Stimulated activated CD8-positive, alpha-beta memory T cell treated with anti-CD3 and anti-CD28 coated beads, Interleukin-4, amount 100 ng/mL, for 48 hours (primary cell): ENCODE measurements at places on chromosomes 11 and 22.
A peak's percentile ranks its signal among the peaks of the same experiment; 100 is the strongest.

DNA sequence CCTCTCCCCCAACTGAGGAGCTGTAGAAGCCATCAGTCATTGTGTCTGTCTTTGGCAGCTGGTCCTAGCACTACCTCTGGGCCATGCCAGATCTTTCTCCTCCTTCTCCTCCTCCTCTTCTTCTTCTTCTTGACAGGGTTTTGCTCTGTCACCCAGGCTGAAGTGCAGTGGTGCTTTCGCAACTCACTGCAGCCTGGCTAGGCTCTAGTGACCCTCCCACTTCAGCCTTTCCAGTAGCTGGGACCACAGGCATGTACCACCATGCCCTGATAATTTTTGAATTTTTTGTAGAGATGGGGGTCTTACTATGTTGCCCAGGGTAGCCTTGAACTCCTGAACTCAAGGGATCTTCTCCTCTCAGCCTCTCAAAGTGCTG lies 50.1 kb upstream of the SHANK2 start:
- DNase-seq = no peak

- no peak for DNase-seq
These were observed 16.9 kb upstream of the SIK2 start for GRCh38 chr11:111585371-111585770.

DNA sequence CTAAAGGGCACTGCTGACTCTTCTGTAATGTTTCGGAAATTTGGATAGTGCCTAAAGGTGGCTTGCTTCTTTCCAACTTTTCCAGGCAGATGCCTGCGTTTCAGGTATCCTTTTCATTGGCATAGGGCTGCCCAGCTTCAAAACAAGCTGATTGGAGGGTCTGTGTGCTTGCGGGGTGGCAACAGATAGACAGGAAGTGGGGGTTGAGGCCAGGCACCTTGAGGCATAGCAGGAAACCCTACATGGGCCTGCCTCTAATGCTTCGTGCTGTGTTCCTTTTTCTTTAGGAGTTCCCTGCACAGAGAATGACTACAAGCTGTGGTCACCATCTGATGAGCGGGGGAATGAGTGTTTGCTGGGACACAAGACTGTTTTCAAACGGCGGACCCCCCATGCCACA lies 92.2 kb upstream of the SORL1-AS1 start:
- peak; percentile 42 for DNase-seq

- no peak for DNase-seq
These were observed 23.1 kb downstream of the PTPN5 start for GRCh38 chr11:18768472-18768901.

DNA sequence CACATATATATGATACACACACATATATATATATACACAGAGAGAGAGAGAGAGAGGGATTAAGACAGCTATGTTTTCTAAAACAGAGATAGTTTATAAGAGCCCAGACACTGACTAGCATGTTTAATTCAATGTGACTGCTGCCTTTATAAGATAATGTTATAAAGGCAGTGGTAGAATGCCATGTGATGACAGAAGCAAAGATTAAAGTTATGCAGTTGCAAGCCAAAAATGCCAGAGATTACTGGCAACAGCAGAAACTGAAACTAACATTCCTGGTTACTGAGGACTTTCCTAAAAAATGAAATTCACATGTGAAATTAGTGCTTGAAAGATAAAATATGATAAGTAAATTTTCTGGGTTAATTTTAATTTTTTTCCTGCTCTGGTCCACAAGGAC lies 1888.9 kb downstream of the LRRC4C start:
- DNase-seq = no peak

DNA sequence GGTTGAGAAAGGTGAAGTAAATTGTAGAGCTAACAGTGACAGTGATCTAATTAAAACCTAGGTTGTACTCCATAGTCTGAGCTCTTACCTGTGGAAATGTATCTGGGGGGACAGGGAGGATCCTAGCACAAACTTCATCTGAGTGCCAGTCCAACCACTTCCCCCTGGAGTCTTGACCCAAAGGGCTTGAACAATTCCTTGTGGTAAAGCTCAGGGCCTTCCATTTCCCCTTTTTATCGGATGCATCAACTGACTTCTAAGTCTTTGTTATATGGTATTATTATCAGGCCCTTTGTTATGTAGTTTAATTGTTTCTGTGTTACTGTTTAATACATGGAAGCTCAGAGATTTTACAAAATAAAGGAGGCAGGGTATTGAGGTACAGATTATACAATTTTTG lies 140.2 kb upstream of the SESN3 start:
- no peak for DNase-seq

GRCh38 chr11:63866211-63866610 lies 27.3 kb downstream of the MARK2 start:
- peak; percentile 83 for DNase-seq

DNA sequence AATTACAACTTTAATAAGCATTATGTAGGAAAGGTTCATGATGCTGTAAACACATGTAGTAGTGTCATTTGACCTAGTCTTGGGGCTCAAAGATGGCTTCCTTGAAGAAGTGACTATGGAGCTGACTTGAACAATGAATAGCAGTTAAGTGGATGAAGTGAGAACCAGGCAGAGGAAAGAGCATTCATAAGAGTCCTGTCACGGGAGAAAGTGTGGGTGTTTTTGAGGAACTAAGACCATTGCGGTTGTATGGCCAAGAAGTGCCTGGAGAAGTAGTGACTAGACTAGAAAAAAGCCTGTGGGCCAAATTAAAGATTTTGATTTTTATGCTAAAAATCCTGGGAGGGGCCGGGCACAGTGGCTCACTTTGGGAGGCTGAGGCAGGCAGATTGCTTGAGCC lies 7.2 kb upstream of the IL18BP start:
- no peak for DNase-seq

GRCh38 chr22:46063846-46064227 lies 86.5 kb upstream of the PPARA start:
- DNase-seq = no peak

DNA sequence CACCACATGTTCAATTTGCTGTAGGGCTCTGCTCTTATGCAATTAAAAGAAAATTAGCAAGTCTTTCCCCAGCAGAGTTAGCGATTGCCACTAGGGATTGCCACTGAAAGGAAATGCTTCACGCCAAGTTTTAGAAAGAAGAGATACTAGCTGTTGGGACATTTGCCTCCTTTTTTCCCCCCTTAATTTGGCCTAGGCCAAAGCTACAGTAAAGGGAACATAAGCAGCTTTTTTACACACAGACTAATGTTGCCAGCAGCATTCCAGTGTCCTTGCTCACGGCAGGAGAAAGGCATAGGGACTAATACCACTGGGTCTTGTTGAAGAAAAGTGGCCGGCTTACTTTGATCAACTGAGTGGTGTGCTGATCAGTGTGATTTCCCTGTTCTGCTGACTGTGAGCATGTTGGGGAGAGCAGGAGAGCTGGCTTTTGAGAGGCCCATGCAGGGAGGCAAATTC lies 71.2 kb downstream of the PHF21A start:
- DNase-seq = no peak

GRCh38 chr22:22834783-22835182 lies 52.8 kb upstream of the IGLL5 start:
- no peak for DNase-seq

DNA sequence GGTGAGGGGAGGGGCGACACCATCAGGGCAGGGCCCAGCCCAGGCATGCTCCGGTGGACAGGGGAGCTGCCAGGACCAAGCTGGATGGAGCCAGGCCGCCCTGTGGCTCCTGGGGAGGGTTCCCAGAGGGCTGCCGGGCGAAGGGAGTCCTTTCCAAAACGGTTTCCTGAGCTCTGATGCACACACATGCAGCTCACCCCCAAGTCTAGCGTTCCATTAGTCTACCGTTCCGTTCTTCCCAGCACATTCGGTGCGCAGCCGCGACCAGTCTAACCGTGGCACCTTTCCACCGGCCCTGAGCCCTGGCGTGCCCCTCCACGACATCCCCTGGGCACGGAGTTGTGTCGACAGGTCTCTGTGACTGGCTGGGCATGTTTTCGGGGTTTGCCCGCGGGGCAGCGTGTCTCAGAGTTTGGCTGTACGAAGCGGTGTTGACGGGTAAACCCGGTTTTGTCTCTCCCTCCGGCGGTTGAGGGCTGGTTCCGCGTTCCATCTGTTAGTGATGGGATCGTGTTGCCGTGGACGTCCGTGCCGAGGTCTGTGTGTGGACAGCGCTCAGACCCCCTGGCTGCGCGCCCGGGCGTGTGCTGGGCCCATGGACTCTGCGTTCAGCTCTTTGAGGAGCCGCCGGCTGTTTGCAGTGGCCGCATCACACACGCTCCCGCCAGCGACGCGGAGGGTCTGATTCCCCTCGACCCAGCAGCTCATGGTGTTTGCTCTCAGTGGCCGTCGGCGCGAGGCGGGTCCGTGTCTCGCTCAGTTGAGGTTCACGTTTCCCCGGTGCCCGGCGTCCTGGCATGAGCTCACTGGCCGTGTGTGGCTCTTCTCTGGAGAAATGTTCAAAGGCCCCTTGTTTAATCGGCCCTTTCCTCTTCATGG lies 121.2 kb downstream of the IGLL1 start:
- DNase-seq = no peak

- no peak for DNase-seq
These were observed 38.9 kb upstream of the LUZP2 start for GRCh38 chr11:24457985-24458384.

DNA sequence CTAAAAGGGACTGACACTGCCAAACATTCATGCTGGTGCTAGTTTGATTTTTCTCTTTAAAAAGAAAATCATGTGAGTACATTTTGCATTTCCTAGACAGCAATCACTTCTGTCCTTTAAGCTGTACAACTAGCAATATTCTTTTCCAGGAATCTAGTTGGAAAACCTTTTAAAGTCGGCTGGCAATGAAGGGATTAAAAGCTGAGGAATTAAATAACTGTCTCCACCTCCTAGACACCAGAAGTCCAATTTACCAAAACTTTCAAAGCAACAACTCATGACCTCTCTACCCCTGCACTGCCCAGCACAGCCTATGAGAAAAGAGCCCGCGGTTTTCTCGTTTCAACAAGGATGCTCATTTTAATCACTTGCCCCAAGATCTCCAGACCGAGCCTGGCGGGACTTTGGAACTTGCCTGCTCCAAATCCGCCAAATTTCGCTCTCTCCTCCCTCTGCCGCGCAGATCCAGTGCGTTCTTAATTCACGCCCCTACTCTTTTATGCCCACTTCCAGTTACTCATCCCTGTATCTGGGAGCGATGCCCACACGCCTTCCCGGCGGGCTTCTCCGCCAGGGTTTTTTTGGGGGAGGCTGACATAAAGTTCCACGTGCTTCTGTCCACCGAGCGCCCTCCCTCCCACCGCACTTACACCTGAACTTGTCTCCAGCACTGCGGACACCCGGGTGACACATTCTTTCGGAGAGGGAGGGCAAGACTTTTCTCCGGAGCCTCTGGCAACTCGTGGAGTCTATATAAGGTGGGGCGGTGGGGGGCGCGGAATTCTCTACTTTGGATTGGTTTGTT lies 2.5 kb downstream of the MPPED2 start:
- DNase-seq = no peak

DNA sequence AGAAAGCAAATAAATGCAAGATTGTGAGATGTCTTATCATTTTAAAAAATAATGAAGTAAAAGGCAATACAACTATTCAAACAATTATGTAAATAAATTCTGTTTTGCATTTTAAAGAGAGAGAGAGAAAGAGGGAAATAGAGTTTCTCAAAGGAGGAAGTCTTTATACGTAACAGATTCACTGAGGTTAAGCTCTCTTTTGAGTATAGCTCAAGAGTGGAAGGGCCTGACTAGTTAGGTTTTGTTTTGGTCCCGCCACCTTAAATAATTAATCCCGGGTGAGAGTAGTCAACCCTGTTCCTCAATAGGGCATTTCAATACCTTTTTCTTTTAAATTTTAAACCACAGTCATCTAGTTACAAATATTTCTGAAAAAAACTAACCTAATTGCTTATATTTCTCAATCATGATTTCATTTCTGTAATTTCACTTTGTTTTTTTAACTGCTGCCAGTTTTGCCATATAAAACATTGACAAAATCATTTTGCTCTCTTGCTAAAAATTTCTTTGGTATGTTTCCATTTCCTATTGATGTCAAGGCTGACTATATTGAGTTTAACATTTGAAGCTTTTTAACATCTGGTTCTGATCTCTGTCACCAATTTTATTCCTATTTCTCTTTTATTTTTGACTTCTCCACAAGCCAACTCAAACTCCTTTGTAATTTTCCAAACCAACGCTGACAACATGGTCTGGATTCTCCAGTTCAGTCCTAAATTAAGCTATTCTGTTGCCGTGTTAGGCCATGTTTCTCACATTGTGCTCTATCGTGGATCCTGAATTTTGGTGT lies 10.3 kb downstream of the OR10D3 start:
- DNase-seq = no peak

GRCh38 chr11:100308202-100308601 lies 378.9 kb upstream of the ARHGAP42 start:
- no peak for DNase-seq

GRCh38 chr22:31106001-31106571 lies 1.3 kb downstream of the SELENOM start:
- DNase-seq = no peak

DNA sequence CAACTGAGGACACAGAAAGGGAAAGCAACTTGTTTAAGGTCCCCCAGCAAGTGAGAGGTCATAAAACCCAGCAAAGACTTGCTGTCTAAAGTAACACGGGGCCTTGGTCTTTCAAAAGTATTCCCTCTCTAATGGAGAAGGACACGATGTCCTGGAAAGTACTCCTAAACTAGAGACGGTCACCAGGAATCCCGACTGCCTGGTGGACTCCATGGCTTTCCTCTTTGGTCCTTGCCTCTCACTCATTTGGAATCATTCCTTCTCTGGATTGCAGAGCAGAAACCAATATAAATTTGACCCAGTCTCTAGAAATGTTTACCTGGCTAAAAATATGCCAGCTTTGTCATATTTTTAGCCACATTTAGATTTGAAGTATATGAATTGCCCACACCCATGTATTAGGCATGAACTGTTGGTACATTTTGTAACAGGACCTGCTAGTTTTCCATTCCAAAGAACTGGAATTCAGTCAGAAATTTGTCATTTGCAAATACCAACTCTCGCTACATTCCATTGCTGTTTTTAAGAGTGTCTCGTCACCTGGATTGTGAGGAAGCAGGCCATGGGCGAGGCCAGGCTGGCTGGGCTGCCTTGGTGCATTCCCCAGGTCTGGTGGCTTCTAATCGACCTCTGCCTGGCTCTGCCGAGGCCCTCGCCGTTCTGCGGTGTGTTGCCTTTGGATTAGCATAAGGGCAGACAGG lies 12.9 kb downstream of the NAV2 start:
- DNase-seq = no peak

- DNase-seq = no peak
These were observed 2.9 kb upstream of the APOL3 start for GRCh38 chr22:36163497-36163896.

DNA sequence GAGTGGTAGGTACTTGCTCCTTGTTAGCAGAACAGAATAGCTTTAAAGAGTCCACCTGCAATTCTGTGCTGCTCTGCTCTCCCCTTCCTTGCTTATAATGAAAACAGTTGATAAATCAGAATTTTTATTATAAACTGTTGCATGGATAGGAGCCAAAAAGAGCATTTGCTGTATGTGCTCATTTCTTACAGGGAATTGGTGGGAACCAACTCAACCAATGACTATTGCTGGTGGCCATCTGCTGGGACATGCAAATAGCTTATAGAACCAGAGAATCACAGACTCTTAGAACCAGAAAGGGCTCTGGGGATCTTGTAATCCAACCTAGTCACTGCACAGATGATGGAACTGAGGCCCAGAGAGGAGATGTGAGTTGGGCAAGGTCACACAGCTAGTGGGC lies 43.1 kb upstream of the NECTIN1 start:
- DNase-seq = no peak

- no peak for DNase-seq
These were observed 14.6 kb upstream of the CTSD start for GRCh38 chr11:1778141-1778911.
